Effector memory CD4-positive, alpha-beta T cell (primary cell): ENCODE measurements at places on chromosomes 6 and 20.

- no peak for DNase-seq
Measured at GRCh38 chr6:100382767-100383195, 81.9 kb downstream of the SIM1 start.

DNA sequence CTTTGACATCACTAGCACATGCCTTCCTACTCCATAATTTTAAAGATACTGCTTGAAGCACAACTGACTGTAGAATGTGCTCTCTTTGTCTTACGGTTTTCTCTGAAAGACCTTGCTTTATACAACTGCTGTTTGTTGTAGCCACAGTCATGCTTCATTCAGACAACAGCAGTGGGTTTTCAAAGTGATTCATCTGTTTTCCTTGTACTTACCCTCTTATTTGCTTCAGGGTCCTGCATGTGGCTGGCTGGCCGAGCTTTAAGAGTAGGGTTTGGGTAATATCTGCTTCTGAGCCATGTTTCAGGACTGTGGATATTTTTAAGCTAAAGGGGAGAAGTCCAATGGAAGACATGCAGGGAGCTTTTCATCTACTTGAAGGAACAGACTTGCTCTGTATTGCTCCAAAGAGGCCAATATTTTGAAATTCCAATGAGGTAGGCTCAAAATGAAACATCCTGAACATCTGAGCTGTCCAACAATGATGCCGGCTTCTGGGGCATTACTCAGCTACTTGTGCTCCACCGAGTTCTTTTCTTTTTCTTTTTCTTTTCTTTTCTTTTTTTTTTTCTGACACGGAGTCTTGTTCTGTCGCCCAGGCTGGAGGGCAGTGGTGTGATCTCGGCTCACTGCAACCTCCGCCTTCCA lies 160.2 kb upstream of the SGK1 start:
- no peak for DNase-seq

GRCh38 chr6:153778216-153778615 lies 260.8 kb upstream of the OPRM1 start:
- DNase-seq = no peak

GRCh38 chr20:59939879-59940128 lies 301 bp downstream of the PPP1R3D start:
- no peak for DNase-seq

GRCh38 chr6:160995271-160995670 lies 3.7 kb downstream of the MAP3K4 start:
- no peak for DNase-seq

GRCh38 chr6:146028851-146029572 lies at the start of gene GRM1:
TSS of gene GRM1 (plus strand) at chr6:146029062. CDS start at chr6:146029518, 456 bp downstream.
- DNase-seq = no peak

DNA sequence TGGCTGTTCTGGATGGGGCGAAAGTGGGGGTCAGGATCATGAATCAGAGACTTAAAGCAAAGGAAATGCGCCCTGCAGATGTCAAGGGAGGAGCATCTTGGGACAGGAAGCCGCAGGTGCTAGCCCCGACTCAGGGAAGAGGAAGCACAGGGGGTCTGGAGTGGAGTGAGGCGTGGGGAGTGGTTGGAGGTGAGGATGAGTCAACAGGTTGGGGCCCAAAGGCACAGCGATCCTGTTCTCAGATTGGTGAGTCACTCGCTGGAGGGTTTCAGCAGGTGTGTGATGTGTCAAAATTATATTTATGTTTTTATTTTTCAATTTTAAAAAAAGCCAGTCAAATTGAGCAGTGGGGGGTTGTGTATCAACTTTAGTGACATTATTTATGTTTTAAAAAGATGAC lies 19.0 kb downstream of the PACSIN1 start:
- DNase-seq = peak; percentile 14

DNA sequence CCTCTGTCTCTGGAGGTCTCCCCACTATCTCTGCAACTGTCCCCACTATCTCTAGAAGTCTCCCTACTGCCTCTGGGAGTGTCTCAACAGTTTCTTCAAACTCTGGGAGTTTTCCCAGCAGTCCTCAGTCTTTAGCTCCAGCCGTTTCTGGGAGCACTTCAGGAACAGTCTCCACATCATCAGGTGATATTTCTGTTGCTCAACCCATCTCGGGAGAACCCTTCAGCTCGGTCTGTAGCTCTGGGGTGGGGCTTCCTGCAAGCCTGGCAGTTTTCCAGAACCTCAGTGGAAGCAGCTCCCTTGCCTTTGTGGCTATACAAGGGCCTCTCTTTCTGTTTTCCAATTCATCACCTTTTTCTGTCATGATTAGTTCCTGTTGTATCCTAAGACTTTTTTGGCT lies 3.0 kb upstream of the SFTA2 start:
- DNase-seq = no peak

GRCh38 chr20:36569847-36570429 lies 3.5 kb upstream of the TGIF2 start:
- no peak for DNase-seq

- DNase-seq = no peak
Measured at GRCh38 chr6:169714178-169714577, 10.1 kb downstream of the PHF10 start.

DNA sequence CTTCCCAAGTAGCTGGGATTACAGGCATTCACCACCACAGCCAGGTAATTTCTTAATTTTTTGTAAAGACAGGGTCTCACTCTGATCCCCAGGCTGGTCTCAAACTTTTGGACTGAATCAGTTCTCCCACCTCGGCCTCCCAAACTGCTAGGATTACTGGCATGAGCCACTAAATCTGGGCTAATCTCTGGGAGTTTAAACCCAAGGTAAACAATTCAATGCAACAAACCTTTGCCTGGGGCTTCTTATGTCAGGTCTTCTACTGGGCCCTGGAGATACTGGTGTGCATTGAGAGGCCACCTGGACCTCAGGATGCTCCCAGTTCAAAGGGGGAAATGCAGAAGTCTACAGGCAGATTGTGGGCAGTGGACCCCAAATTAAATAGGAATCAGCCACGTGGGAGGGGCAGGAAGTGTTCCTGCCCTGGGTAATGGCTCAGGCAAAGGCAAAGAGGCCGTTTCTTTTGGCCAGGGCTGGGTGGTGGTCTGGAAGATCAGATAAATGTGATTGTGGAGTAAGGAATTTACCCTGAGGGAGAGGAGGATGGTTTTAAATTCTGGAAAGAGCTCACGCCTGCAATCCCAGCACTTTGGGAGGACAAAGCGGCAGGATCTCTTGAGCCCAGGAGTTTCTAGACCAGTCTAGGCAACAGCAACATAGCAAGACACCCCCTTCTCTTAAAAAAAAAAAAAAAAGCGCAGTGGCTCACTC lies 1.3 kb upstream of the MYBL2 start:
- no peak for DNase-seq

- no peak for DNase-seq
Measured at GRCh38 chr6:149482545-149483333, 2.1 kb downstream of the ZC3H12D start.

DNA sequence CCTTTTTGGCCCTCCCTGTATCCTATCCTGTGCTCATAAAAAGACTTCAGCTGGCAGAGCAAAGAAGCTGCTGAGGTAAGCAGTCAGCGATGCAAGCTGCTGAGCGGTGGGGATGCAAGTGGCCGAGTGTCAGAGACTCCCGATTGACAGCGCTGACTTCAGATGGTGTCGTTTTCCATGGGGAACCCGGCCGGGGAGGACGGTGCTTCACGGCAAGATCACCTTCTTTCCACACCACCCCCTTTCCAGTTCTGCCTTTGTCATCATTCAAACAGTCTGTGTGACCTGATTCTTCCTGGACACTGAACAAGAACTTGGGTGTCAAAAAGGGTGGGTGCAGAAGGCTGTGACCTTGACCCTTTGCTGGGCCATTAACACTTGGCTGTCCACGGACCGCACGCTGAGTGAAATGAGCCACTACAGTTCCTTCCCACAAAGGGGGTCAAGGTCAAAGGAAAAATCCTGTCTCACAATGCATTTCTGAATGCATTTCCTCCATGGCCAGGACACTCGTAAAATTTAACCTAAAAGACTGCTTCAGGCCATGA lies 52.9 kb upstream of the UNC93A start:
- no peak for DNase-seq

DNA sequence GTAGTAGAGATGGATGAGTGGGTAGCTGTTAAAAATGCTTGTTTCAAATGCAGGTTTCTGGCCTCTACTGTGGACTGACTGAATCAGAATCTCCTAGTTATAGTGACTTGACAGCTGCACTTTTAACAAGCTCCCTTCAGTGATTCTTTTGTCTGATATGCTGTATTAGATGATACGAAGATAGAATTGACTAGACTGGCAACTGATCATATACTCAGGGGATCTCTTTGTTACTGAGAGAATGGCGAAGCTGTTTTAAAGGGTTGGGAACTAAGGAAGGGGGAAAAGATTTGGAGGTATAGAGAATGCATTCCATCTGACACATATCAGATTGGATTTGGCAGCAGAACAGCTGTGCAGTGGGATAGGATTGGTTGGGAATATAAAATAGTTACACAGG lies 7.0 kb downstream of the ENPP4 start:
- DNase-seq = no peak

GRCh38 chr20:32456869-32457478 lies 98.8 kb downstream of the ASXL1 start:
- DNase-seq = no peak

DNA sequence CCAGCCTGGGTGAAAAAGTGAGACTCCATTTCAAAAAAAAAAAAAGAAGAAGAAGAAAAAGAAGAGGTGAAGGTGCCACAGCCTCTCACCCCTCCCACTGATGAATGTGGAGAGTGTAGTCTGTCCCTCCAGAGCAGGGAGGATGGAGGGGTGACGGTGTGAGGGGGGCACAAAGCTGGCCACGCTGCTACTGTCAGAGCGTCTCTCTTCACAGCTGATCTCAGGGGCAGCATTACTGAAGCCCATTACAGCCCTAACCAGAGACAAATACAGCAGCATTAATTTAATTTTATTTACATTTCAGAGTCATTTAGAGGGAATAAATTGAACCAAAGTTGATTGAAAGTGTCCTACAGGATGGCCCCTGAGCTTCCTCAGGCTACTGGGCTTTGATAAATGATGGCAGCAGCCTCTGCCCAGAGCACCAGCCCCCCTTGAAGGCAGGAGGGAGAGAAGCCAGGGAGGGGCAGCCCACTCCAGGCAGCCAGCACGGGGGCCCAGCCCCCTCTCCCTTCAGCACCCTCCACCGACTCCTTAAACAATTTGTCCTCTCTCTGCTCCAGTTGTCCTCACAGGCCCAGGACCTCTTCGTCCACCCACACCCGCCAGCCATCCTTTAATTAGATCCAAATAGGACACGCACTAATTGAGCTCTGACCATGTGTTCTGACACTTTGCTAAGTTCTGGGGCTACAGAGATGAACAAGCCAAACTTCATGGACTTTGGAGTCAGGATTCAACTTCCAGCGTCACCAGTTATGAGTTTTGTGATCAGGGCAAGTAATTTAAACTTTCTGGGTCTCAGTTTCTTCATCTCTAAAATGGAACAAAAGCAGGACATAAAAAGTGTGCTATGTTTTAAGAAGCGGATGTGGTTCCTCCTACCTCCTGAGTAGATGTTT lies 18.6 kb upstream of the ZFAND3 start:
- no peak for DNase-seq

DNA sequence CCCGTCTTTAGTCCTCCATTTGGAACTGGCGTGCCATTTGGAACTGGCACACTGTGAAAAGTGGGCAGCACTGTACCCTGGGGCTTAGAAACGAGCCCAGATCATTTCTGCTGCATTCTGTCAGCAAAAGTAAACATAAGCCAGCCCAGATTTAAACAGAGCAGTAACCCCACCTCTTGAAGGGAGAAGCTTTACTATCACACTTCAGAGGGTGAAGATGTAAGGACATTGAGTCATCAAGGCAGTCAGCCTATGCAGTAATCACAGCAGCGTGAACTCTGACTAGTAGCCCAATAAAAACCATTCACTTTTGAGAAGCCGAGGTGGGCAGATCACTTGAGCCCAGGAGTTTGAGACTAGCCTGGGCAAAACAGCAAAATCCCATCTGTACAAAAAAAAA lies 216.9 kb downstream of the EYA2 start:
- no peak for DNase-seq

DNA sequence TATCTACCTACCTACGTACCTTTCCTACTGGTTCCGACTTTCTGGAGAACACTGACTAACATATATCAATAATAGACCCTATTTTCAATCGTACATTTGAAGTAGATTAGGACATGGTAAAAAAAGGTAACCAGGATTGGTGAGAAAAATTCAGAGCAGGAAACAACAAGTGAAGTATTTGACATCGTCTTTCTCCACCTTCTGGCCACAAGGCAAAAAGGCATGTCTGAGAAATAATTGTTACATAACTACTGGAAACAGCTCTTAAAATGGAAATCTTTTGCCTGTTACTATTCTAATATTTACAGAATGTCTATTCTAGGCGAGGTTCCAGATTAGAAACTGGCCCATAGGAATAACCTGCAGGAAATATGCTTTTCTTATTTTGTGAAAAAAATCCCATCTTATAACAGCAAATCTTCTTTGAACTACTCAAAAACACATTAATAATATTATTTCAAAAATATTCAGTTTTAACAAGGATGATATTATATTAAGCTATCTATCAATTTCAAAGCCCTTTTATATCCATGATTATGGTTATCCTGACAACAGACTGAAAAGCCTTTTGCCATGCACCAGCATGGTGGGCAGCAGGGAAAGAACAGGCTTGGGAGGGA lies 80.8 kb downstream of the RCAN2 start:
- no peak for DNase-seq

GRCh38 chr6:14703586-14703985 lies 542.3 kb upstream of the JARID2 start:
- DNase-seq = no peak

DNA sequence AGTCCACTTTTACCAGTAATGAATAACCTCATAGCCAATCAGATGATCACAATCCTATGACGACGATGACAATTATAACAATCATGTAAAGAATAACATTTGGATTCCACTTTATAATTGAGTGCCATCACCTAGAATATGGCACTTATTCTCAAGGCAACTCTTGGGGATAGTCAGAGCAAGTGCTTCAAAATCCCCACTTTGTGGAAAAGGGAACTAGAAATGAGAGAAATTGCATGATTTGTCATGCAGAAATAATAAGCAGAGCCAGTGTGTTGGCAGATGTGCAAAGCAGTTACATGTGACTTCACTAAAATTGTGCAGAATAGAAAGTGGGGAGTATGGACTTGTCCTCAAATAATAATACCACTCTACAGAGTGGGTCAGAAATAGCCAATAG lies 41.3 kb downstream of the FRK start:
- DNase-seq = no peak

DNA sequence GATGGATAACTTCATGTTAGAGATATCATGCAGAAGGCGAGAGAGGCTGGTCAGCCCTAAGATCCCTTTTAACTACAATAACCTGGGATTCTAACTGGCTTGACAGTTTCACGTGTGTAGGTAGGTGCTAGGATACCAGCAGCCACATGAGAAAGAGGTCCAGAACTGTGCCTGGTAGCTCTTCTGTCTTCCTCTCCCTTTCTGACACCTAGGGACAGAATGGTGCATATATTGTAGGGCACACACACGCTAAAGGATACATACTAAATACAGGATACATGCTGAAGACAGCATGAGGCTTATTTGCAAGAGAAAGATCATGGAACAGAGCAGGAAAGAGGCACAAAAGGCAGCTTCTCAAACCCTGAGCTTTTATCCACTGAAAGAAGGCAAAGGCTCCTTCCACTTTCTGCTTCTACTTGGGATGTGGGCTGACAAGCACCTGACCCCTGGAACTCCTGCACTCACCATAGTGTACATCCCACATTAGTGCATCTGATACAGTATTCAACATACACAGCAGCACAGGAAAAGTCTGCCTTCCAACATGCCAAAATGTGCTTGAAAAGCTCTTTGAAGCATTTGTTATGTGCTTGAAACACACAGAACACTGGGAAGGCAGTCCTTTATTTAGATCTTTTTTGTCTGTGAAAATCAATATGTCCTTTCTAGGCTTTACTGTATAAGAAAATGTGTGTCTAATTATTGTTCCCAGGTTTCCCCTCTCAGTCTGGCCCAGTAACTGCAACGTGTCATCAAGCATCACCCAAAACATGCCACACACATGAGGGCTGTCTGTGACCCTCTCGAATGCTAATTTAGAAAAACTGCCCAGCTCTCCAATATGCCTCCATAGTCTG lies 3.2 kb downstream of the SLC22A23 start:
- DNase-seq = no peak
